ENCODE measurements at places on chromosomes 3 and 15. TPM values are rescaled to one million over a fixed set of nuclear protein-coding genes. Genes with fewer than 3 reads are reported as not detected.

The ALDH1A2 gene
- 0.82 TPM for total RNA-seq

- H3K27ac ChIP-seq, result no peak overlapping the region
- H3K36me3 ChIP-seq, result no peaks in the 10 kb centered on the region
- H3K4me3 ChIP-seq, result no peak overlapping the region
- DNase-seq, result no peak
- no peaks in the 10 kb centered on the region for H3K4me1 ChIP-seq
These were observed 55.6 kb downstream of the MECOM start for GRCh38 chr3:169607949-169608348.

GRCh38 chr3:197186887-197187588 lies 111.4 kb downstream of the DLG1 start:
- H3K36me3 ChIP-seq, result no peaks in the 10 kb centered on the region
- H3K4me1 ChIP-seq, result peaks cover 8% of the 10 kb centered on the region
- H3K27me3 ChIP-seq, result no peaks in the 10 kb centered on the region
- H3K27ac ChIP-seq, result no peak overlapping the region
- no peak for DNase-seq
- H3K4me3 ChIP-seq, result no peak overlapping the region

The RIOX2 gene
- 82.1 TPM for total RNA-seq
